Kidney capillary endothelial cell (primary cell): ENCODE measurements at places on chromosomes 7 and 10.

DNA sequence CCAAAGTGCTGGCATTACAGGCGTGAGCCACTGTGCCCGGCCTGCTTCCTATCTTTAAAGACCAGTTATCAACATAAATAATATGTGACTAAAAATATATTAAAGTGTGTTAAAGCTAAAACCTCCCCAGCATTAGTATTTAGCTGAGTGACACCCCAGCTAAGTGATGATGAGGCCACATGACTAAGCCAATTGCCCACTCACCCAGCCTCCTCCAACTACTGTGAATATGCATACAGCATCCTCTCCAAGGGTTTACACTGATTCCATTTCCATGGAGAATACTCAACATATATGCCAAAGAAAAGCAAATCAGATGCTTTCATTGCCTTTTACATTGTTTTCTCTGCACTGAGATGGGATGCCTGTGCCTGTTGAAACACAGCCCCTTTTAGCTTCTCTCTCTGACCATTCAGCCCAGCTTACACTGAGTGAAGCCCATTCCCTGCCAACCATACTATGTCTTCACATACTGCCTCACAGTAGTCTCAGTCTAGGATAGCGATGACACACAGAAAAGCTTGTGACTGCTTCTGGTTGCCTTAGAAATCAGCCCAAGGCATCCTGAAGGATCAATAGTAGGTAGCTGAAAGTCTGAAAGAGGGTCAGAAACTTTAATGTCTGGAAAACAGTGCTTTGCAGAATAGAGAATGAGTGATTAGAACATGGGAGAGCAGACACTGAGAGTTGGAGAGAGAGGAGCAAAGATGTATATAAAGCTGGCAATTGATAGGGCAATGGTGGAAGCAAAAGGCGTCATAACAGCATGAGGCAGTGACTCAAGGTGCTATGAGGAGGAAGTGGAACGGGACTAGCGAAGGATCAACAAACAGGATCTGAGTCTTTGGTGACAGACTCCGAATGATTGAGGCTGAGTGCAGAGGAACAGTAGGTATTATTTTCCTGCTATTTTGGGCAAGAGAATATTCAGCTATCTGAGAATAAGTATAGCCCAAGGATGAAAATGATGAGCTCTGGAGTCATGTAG is 19.8 kb upstream of the ATE1 start:
- peak; percentile 81 for DNase-seq

- no peak for DNase-seq
Measured at GRCh38 chr7:1232623-1233332, at the start of gene UNCX. Gene UNCX, plus strand, starts transcription at chr7:1232872. Its CDS starts 146 bp downstream, at chr7:1233018.

GRCh38 chr10:79044846-79045245 is 23.9 kb upstream of the ZMIZ1 start:
- DNase-seq, result no peak

GRCh38 chr7:50303335-50304128 is 984 bp upstream of the IKZF1 start:
- DNase-seq, result no peak

DNA sequence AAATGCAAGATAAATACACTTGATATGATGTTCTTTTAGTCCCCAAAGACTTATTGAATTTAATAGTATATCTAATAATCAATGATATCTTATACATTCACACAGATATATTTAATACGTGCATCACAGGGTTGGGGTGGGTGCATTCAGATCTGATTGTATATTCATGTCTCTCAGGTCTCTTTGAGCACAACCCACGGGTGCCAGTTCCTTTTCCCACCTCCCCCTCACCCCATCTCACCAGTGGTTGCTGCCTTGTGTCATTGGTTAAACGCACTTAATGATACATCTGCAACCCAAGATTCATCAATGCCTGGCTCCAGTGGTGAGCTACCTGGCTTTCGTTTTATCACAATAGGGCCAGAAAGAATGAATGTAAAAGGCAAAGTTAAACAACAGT is 6.2 kb downstream of the LRIT1 start:
- no peak for DNase-seq

DNA sequence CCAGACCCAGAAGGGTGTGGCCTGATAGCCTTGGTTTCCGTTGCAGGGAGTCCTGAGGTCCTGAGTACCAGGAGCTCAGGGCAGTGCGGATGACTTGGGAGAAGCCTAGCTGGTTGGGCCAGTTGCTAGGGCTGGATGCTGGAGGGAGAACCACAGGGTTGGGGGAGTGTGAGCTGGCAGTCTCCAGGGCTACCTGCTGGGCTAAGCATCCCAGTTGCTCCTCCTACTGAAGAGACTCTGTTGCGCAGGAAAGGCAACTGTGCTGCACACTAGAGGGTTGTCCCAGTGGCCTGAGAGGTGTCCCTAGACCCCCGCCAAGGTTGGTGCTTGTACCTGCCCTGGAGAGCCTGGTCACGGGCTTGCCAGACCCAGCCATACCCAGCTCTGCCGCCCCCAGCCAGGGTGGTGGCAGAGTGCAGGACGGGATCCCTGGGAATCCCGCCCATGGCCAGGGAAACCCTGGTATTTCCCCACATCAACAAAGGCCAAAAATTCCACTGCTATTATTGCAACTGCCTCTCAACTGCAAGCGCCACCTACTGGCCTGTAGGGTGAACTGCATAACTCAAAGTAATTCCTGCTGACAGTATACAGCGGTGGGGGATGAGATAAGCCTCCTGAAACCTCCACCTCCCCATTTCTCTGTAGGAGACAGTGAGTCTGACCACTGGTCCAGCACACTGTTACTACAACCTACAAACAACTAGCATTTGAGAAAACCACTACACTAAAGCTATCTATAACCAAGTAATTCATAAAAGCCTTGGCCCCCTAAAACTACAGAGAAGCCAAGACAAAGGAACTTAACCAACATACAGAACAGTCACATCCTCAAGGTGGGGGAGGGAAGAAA is 67.6 kb upstream of the DDC start:
- DNase-seq, result peak; percentile 52

GRCh38 chr7:66110856-66111255 is 3.8 kb upstream of the CRCP start:
- DNase-seq, result peak; percentile 56

DNA sequence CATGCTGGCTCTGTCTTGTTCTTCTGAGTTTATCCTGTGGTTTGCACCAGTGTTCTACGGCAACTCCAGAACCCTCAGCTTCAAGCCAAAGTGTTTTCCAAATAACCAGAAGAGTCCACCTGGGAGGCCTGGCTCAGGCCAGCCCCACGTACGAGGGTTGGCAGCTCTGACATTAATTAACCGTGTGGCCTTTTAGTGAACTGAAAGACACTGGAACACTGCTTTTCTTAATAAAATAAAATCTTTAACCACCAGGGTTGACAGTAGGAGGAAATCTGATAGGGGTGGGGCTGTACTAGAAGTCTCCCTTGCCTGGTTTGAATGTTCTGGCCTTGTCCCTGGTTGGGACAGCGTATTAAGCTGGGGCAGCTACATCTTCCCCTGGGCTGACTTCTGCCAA is 64.9 kb downstream of the SYPL1 start:
- DNase-seq, result no peak

DNA sequence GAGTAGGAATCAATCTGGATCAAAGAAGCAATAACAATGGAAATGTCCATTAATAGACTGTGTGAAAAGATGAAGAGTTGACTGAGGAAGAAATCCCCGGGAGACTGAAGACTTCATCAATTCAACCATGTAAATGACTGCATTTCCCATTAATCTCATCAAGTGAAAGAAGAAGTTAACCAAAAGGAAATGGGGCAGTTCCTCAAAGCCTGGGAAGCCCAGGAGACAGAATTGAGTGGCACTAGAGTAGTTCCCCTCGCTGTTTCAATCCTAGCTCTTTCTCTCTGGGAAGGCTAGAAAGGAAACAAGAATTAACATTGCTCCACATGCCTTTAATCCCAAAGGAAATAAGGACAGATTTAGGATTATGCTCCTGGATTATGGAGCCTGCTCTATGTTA is 4.8 kb upstream of the OR6V1 start:
- DNase-seq, result no peak

DNA sequence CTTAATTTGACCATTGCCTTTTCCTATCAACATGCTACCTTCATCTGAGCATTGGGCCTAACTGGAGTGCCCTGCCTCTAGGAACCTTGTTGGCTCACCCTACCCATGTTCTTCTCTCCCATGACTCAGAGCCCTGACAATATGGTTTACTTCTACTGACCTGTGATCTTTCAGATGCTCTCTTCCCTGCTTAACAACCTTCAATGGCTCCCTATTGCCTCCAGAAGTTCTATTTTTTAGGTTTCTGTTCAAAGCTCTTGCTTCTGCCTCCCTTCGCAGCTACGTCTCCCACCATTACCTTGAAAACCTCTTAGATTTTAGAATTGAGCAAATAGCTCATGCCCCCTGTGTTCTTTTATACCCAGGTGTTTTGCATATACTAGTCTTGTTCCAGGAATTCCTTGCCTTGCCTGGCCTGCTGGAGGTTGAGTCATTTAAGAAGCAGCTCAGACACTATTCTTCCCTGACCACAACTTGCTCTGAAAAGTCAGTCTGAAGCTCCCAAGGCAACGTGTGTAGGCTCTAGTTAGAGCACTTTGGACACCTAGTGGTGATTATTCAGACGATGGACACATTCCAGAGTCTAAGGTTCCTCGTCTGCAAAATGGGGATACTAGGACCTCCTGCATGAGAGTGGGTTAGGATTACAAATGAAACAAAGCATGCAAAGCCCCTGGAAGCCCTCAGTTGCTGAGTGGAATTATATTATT is 64.4 kb upstream of the EMX2 start:
- peak; percentile 19 for DNase-seq

GRCh38 chr7:20287317-20287716 is 43.4 kb upstream of the ITGB8 start:
- DNase-seq, result no peak

- no peak for DNase-seq
Measured at GRCh38 chr10:130751106-130751840, 560.2 kb downstream of the TCERG1L start.

GRCh38 chr10:62759599-62760175 is 44.8 kb upstream of the ADO start:
- DNase-seq, result no peak

DNA sequence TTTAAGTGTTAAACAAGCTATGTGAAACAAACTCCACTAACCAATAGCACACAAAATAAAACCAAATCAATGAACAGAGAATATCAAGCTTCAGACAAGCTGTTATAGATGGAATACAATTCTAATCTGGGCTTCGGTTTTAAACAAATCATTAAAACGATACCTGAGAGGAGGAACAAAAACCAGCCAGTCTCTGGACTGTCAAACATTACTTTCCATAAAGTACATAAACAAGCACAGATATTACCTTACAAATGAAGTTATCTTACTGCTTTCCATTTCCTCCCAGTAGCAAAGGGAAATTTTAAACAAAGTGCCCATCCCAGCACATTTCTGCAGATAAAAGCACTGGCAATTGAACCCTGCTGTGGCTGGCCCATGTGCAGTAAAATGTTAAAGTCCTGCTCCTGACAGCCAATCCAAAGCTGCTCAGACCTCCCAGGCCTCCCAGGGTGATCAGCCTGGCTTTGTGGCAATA is 128.0 kb downstream of the NRCAM start:
- no peak for DNase-seq

GRCh38 chr7:96901822-96902445 is 103.4 kb upstream of the DLX6 start:
- no peak for DNase-seq

- DNase-seq, result no peak
Measured at GRCh38 chr7:71988201-71988600, 423.9 kb downstream of the CALN1 start.

GRCh38 chr7:107506674-107507339 is 37.0 kb downstream of the GPR22 start:
- DNase-seq, result peak; percentile 26

GRCh38 chr10:11901454-11901832 is 78.3 kb downstream of the PROSER2 start:
- DNase-seq, result peak; percentile 24

DNA sequence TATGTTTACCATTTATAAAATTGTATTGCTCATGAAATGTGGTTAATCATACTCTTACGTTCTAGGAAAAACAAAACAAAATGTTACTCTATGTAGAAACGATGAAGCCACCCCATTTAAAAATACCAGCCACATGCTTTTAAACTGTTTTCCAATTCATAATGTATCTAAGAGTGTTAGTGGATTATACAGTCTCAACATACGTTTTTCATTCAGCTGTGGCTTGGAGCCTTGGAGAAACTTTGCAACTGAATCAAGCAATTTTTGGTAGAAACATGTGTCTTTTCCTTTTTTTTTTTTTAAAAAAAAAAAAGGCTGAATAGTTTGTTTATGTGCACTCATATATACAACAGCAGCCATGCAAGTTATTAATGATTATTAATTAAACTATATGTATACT is 378.0 kb upstream of the SEMA3D start:
- DNase-seq, result no peak

DNA sequence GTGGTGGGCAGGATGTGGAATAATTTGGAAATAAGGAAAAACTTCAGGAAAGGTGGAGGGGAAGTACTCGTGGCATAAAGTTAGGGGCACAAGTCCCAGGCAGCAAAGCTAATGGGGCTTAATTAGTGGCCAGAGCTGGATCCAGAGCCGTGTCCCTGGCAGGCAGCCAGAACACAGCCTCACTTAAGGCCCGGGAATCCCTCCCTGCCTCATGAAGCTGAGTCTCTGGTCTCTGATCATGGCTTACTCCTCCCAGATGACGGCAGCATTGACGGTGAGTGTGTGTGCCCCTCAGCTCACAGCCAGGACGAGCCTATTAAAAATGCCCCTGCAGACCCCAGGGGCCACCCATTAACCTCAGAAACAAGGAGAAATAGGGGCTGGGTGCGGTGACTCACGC is 48.2 kb upstream of the NPTX2 start:
- no peak for DNase-seq

DNA sequence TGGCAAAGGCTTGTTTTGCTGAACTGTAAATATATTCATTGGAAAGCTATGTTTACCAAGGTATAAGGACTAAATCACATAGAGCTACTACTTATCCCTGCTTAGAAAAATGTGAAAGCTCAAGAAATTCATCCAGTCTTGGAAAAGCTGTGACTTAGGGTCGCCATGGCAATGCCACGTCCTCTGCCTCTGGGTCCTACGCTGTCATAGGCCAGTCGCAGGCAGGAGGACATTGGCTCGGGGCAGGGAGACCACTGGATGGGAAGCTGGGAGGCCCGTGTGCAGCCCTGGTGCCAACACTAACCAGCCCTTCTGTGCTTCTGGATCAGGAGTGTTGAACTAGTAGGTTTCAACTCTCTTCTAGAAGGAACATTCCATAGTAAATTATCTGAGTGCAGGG is 67.3 kb upstream of the PDZD8 start:
- no peak for DNase-seq

DNA sequence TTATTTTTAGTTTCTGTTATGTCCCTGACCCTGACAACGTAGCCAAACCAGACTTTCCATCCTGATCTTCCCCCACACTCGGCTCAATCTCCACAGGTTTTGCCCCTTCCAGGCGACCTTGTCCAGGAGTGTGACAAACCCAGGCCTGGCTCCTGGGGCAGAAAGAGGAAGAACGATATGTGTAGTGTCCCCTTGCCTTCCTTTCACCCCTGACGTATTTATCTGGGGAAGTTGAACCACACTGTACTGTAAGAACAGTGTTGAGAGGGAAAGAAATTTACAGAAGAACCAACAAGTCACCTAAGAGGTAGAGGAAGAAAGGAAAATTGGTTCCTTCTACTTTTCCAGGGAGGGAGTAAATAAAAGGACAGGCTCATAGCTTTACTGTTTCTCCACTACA is 158.0 kb downstream of the VTI1A start:
- no peak for DNase-seq

- peak; percentile 47 for DNase-seq
Measured at GRCh38 chr7:74453322-74454011, at the start of gene GTF2IRD1. Gene GTF2IRD1, plus strand, starts transcription at chr7:74453906. Its CDS starts 54,175 bp downstream, at chr7:74508081.

- no peak for DNase-seq
Measured at GRCh38 chr10:106038246-106038645, 1126.3 kb downstream of the SORCS1 start.
